ENCODE measurements at places on chromosomes 2 and 18.

- no peak for DNase-seq
These were observed 492.2 kb upstream of the CDH2 start for GRCh38 chr18:28669165-28669564.

DNA sequence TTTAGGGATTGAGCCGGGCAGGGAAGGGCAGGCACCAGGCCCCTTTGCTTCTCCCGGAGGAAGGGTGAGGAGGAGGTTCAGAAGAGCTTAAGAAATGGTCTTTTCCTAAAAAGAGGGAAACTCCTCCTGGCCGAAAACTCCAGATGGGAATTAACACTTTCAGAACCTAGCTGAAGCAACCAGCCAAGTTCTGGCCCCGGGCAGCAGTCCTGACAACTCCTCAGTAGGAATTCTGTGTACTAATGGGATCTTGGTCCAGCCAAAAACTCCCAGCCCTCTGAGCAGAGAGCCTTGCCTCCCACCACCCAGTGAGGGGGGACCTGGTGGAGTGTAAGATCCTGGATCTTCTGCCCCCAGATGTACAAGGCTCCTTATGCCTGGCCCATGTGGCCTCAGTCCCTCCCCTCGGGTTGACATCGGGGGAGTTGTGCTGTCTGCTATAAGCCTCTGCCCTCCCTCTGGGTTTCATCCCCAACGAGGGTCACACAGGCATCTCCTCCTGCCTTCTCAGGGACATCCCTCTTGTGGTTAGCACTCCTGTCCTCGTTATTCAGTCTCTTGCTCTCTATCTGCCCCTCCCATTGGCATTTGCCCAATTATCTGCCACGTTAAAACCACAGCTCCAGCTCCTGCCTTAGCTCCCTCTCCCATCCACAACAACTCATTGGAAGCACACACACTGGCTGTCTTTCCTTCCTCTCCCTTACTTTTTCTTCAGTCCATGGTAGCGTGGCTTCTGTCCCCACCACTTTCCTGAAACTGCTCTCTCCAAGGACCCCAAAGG, 184.6 kb downstream of the CYP26B1 start:
- DNase-seq, result no peak

DNA sequence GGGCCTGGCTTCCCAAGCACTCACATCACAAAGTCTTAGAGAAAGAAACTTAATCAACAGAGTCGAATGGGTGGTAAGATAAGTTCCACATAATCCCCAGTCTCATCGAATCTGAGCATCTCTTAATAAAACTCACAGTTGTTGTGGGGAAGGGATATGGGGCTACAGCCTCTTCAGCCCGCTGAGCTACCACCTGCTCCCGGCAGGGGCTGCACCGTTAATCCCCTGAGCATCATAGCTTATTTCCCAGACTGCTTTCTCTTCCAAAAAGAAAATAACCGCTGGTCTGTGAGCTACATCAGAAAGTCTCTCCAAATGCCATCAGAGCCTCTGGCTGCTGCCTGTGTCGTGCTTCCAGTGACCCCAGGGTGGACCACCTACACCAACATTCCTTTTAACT, 139.4 kb upstream of the CELF4 start:
- no peak for DNase-seq

DNA sequence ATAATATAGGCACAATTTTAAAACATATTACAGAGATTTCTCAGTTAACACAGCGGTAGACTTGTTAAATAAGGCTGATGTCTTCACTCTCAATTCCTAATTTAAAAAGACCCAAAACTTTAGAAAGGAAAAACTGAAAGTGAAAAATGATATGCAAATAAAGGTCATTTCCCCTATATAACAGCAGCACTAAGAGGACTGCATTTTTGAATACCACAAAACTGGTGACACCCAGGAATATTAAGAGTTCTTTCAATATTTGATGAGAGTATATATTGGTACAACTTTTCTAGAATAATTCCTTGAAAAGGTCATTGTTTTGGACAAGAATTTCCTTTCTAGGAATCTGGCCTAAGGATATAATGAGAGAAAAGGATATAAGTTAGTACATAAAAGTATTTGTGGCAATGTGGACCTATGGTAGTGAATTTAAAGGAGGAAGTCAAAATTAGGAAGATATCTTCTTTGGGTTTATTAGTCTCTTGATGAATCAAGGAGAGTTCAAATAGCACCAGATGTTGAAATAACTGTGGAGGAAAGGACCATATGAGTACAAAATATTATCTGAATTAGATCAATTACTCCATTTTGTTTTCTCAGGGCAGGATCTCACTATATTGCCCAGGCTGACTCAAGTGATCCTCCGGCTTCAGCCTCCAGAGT, 70.3 kb downstream of the TMEM237 start:
- DNase-seq, result no peak

- no peak for DNase-seq
These were observed 35.1 kb downstream of the LOXHD1 start for GRCh38 chr18:46621871-46622270.

GRCh38 chr2:8790739-8791162, 46.7 kb downstream of the KIDINS220 start:
- DNase-seq, result no peak
